ENCODE measurements at places on chromosomes 1 and 21. TPM values are rescaled to one million over a fixed set of nuclear protein-coding genes. Genes with fewer than 3 reads are reported as not detected.

Gene ADIPOR1
- total RNA-seq: 124 TPM

Gene EDN2
- not detected for total RNA-seq

Gene KRTAP19-3
- total RNA-seq: not detected

Gene SDC3
- 43.8 TPM for total RNA-seq

Gene FCRL2
- total RNA-seq: not detected

Gene TMPRSS15
- not detected for total RNA-seq

Gene DMBX1
- not detected for total RNA-seq

Gene AMY1C
- not detected for total RNA-seq

Gene ZC3H12A
- total RNA-seq: 13.5 TPM

Gene S100A1
- 2,413 TPM for total RNA-seq

Gene GPR37L1
- not detected for total RNA-seq

Gene EIF4G3
- total RNA-seq: 38.5 TPM

Gene CSF3R
- 9.3 TPM for total RNA-seq

Gene TESK2
- 3.5 TPM for total RNA-seq

Gene RNF223
- not detected for total RNA-seq

Gene ZNF672
- 55.3 TPM for total RNA-seq

Gene CA14
- total RNA-seq: 4.2 TPM

Gene OR2L5
- not detected for total RNA-seq

Gene KCNJ15
- total RNA-seq: 1.3 TPM

Gene PMF1
- total RNA-seq: 81.8 TPM

Gene KCNA10
- total RNA-seq: not detected

Gene C8B
- total RNA-seq: not detected

Gene GNAT2
- total RNA-seq: not detected

Gene PRDM2
- total RNA-seq: 20.5 TPM

Gene MIXL1
- total RNA-seq: not detected

Gene SPRR2E
- total RNA-seq: not detected

Gene IFI44
- total RNA-seq: 6.9 TPM

Gene WNT4
- 0.16 TPM for total RNA-seq

Gene ANGPTL3
- total RNA-seq: not detected

Gene OR10Z1
- total RNA-seq: not detected

Gene ADAM30
- total RNA-seq: not detected

Gene FAAH
- 6.3 TPM for total RNA-seq

Gene GOLT1A
- not detected for total RNA-seq

Gene CLDN14
- not detected for total RNA-seq

Gene TINAGL1
- total RNA-seq: 211 TPM

Gene OR2G3
- total RNA-seq: not detected

Gene LAPTM5
- 62.8 TPM for total RNA-seq

Gene PLA2G2C
- total RNA-seq: not detected

Gene LRRC39
- 27.6 TPM for total RNA-seq

Gene NHLH1
- total RNA-seq: not detected

Gene FYB2
- 0.70 TPM for total RNA-seq

Gene SAMD13
- 0.59 TPM for total RNA-seq

Gene SLC25A44
- total RNA-seq: 18.5 TPM

Gene OPRD1
- not detected for total RNA-seq

Gene TDRD10
- 1.8 TPM for total RNA-seq

Gene FAM151A
- 0.63 TPM for total RNA-seq

Gene FAM229A
- 7.5 TPM for total RNA-seq

Gene FLG2
- not detected for total RNA-seq

Gene PLA2G2F
- not detected for total RNA-seq

Gene RNF115
- total RNA-seq: 44.6 TPM

Gene MRPL9
- 32.7 TPM for total RNA-seq

Gene PYGO2
- total RNA-seq: 18.4 TPM

Gene OR6N1
- not detected for total RNA-seq

Gene IL19
- total RNA-seq: not detected

Gene OR2AJ1
- not detected for total RNA-seq

Gene TCHH
- total RNA-seq: 0.04 TPM

Gene CCDC185
- total RNA-seq: not detected

Data from right atrium auricular region (tissue), 2 donors.